NCI-H1105 treated with DMSO at 0.1 percent for 48 hours (cell line): ENCODE measurements at places on chromosomes 11 and 22.

GRCh38 chr11:72621008-72621610, 53.1 kb downstream of the PDE2A start:
- no peak for DNase-seq

- DNase-seq = peak; percentile 69
These were observed at the start of gene PPP2R5B for GRCh38 chr11:64923944-64924909. Gene PPP2R5B (plus strand): TSS chr11:64924689. CDS start chr11:64925735, 1,046 bp downstream.

DNA sequence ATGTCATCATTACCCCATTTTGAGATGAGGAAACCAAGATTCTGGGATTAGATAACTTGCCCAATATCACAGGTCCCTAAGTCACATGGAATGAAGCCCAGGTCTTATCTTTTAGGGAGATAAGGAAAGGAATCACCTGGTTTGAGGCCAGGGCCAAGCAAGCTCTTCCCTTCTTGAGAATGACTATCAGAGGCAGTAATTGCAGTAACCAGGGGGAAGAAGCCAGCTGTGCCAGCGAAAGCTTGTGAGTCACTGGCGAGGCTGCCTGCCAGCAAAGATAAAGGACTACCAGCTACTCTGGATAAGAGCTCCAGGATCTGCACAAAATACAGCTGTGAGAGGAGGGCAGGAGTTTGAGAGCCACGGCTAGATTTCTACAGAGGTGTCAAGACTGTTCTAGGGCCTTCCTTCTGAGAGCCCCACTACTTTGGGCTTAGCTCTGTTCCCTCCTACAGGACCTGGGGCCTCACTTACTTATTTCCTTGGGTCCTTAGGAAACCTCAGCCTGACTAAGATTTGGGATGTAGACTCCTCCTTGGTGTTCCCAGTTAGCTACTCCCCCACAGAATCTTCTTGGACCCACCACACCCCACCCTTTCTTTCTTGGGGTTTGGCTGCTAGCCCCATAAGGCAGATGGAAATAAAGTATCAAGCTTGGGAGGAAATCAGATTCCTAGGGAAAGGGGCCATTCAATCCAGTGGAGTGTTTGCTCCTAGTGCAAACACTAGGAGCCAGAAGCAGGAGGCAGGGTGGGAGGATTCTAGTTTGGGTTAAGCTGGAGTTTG, 9.7 kb upstream of the CCKBR start:
- no peak for DNase-seq

DNA sequence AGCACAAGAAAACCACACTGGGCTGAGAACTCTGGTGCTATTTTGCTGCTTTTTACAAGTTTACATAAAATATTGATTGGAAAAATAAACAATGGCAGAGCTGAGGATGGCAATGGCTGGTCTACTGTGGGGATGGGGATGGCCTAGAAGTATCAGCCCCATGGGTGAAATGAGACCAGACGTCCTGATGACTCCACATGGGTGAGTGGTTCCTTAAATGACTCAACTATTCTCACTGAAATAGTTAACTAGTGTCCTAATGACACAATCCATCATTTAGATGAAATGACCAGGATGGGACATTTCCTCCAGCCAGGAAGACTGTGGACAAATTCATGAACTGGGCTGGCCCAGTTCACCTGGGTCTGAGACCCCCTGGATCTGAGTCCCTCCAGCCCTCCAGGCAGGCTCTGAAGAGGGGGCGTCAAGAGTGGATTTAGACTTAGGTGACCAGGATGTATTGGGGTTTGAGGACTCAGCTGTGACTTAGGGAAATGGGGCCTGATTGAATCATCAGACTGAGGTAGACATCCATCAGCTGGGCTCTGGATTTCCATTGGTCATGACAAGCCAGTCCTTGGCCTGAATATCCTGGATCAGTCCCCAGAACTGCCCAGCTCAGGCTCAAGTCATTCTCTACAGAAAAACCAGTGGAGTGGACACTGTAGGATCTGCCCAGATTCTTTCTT, 98.2 kb upstream of the IGLL5 start:
- no peak for DNase-seq

GRCh38 chr22:49724030-49724892, 103.4 kb downstream of the BRD1 start:
- DNase-seq = peak; percentile 55

- DNase-seq = no peak
These were observed 41.9 kb downstream of the KCNJ1 start for GRCh38 chr11:128825050-128825784.

DNA sequence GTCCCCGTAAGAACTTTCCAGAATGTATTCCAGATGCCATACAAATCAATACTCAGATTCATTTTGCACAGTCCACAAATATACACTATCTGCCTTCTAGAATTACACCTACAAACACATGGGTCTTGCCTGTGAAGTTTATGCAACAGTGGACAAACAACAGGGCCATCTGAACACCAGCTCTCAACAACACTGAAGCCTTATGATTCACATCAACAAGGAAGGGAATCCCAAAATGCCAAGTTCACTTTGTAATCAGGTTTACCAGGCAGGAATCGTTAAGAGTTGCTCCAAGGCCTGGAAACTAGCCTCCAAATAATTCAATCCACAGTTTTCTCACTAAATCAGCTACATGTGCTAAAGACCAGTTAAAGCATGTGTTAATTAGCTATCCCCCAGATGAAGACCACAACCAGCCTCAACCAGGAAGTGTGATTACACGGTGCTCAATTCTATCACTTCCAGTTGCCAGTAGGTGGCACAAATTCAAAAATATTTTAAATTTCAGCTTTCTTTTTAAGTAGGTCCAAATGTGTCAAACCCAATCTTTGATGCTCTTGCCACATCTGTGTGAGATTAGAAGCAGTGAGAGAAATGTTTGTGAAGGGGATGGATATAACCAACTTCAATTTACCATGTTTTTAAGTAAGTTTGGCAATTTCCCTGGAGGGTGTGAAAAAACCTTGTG, 139.1 kb upstream of the BDNF start:
- no peak for DNase-seq

DNA sequence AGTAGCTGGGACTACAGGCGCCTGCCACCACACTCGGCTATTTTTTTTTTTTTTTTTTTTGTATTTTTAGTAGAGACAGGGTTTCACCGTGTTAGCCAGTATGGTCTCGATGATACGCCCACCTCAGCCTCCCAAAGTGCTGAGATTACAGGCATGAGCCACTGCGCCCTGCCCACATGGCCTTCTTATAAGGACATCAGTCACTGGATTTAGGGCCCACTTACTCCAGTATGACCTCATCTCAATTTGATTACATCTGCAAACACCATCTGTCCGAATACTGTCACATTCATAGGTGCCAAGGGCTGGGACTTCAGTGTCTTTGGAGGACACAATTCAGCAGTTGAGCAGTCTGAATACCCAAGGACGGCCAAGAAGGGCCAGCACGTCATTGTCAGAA, 8.2 kb upstream of the PRR5 start:
- no peak for DNase-seq

GRCh38 chr11:36509201-36509639, 852 bp downstream of the TRAF6 start:
- DNase-seq = peak; percentile 7

- DNase-seq = no peak
These were observed 18.9 kb downstream of the RNF185 start for GRCh38 chr22:31178859-31179258.

GRCh38 chr11:31323145-31323544, 46.4 kb downstream of the DCDC1 start:
- DNase-seq = no peak

- DNase-seq = no peak
These were observed 42.4 kb downstream of the TRIM29 start for GRCh38 chr11:120095516-120095915.

DNA sequence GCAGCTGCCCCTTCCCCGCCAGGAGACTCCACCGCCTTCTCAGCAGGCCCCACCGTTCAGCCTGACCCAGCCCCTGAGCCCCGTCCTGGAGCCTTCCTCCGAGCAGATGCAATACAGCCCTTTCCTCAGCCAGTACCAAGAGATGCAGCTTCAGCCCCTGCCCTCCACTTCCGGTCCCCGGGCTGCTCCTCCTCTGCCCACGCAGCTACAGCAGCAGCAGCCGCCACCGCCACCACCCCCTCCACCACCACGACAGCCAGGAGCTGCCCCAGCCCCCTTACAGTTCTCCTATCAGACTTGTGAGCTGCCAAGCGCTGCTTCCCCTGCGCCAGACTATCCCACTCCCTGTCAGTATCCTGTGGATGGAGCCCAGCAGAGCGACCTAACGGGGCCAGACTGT, 42.6 kb downstream of the PPP2R1B start:
- DNase-seq = no peak

GRCh38 chr11:130160498-130161155, 1.0 kb downstream of the ST14 start:
- DNase-seq = peak; percentile 39

DNA sequence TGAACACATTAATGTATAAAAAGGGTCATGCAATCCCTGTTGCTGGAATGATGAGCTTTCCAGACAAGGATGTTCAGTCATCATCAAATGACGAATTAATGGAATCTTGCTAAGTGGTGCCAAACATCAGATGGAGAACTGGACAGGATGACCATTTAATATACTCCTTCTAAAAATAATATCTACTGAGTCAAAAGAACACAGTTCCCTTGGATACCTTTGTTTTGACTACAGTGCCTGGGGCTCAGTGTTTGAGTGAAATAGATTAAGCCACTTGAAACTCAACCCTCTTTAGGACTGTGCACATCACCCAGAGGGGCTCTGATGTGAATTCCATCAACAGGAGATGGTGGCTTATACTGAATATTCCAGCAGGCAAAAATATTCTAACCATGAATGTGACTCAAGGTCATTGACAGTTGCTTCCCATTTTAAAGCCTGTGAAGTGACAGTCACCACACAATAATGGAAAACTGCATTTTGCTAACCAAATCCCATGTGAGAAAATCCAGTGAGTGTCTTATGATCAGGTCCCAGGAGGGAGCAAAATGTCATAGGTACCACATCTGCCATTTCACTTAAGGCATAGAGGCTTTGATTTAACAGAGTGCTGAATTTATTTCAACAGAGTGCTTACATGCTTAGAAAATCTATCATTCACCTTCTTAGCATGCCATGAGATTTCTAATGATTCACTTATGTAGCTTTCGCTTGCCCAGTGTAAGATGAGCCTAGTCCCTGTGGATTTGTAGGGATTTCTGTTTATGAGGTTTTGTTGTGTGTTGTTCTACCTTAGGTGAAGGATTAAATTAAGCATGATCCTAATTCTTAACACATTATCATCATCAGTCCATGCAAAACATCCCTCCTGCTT, 41.3 kb upstream of the SLN start:
- DNase-seq = no peak

GRCh38 chr22:43928908-43929307, 5.3 kb downstream of the PNPLA3 start:
- no peak for DNase-seq

GRCh38 chr11:13288375-13289029, 10.9 kb downstream of the BMAL1 start:
- peak; percentile 8 for DNase-seq

DNA sequence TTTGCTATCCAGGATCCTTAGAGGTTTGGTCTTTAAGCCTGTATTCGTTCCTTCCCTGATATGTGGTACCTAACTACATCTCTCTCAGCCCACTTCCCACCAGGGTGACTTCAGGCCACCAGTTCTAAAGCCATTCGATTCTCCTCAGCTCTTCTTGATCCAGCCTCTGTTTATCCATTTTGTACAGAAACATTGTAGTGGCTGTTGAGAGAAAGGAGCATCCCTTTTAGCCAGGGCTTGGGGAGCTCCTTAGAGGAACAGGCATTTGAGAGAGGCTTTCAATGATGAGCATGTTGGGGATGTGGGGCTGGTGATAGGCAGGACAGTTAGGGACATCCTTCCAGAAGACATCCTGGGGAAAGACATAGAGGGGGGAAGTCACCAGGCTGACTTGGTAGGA, 17.9 kb downstream of the UBE2L3 start:
- DNase-seq = no peak

GRCh38 chr11:84564180-84564866, 1062.8 kb downstream of the DLG2 start:
- peak; percentile 24 for DNase-seq

DNA sequence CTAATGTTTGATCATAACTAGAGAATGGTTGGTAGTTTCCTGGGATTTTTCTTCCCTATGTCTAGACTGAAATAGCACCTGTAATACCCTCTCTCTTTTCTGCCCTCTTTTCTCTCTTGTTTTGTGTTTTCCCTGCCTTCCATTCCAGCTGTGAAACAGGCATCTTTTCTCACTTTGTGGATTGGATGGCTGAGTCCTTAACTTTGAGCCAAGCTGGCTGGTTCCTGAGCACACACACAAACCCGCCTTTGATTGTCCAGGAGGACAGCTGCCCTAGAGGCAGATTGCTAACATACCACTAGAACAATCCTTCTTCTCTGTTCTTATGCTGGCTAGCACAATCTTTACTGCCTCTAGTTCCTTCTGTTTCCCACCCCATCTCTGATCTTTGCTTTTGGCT, 17.7 kb downstream of the CTNND1 start:
- no peak for DNase-seq

DNA sequence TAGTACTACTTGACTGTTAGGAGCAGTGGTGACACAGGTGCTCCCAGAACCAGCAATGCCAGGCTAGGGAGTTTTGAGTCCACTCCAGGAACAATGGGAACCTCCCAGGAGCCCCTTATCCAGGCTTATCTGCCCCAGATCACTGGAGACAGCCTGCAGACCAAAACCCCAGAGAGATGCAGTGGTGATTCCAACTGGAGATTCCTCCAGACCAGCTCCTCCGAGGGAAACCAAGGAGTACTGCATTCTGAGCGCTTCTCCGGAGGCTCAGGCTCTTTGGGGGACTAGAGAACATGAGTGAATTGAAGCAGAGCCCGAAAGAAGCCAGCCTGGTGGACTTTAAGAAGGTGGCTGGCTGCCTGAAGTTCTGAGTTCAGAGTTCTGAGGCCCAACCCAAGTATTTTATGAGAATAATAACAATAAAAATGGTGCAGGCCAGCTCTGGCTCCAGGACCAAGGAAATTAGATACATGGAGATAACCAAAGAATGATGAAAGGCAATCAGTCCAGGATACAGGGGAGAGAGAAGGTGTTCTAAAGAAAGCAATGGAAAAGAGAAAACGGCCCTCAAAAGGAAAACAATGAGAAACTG, 1.3 kb upstream of the TMEM25 start:
- DNase-seq = peak; percentile 56

- DNase-seq = no peak
These were observed 723 bp upstream of the C22orf31 start for GRCh38 chr22:29062286-29062821.

DNA sequence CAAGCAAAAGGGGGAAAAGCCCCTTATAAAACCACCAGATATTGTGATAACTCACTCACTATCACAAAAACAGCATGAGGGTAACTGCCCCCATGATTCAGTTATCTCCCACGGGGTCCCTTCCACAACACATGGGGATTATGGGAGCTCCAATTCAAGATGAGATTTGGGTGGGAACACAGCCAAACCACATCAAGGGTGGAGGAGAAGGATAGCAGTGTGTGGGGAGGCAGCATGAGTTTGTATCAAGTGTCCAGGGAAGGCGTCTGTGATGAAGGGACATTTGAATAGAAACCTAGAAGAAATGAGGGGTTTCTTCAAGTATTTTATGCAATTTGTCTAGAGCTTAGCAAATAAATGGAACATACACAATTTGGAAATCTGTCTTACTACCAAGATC, 98.2 kb downstream of the SLC1A2 start:
- no peak for DNase-seq
